ENCODE measurements at places on chromosomes 3 and 15. TPM values are rescaled to one million over a fixed set of nuclear protein-coding genes. Genes with fewer than 3 reads are reported as not detected.
A peak's percentile ranks its signal among the peaks of the same experiment; 100 is the strongest.

DNA sequence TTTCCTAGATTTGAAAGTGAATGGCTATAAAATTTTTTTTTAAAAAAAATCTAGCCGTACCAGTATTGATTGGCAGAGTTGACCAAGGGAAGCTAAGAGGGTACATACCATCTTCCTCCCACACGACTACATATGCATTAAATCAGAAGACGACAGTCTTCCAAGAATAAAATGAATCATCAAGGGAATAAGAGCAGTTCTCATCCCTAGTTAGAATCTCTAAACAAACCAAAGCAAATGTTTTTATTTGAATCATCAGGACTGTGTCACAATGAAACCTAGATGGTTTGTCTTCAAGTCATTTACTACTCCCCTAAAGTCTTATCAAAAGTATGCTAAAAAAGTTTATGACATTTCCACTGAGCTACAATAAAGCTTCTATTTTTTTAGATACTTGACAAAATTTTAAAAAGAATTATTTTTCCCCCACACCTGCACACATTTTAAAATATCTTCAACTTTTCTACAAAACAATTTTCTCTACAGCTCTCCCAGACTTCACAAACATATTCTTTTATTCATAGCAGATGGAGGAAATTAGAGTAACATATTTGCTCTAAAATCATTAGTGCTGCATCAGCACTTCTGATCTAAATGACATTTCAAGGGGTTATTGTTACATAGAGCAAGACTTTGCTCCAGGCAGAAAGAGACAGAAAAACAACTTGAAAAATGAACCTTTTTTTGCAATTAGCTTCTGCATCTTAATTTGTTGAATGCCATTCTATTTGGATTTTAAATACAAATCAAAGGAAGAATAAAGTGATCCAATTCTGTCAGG is 547.1 kb downstream of the FHIT start:
- DNase-seq: peak; percentile 66

- peak; percentile 53 for DNase-seq
Measured at GRCh38 chr15:29690765-29691475, 131.3 kb downstream of the TJP1 start.

DNA sequence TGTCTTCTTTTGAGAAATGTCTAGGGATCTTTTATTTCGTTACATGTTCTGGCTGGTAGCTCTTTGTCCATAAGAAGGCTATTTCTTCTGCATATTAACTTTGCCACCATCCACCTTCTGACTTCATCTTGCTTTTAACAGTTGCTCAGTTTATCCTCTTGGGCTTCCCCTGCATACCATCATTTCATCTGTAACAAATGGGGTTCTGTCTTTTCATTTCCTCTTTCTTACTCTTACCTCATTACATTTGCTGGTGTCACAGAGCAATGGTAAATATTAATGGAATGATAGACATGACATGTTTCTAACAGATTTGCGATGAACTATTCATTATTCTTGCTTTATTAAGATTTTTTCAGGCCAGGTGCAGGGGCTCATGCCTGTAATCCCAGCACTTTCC is 62.4 kb downstream of the GASK1A start:
- no peak for DNase-seq

DNA sequence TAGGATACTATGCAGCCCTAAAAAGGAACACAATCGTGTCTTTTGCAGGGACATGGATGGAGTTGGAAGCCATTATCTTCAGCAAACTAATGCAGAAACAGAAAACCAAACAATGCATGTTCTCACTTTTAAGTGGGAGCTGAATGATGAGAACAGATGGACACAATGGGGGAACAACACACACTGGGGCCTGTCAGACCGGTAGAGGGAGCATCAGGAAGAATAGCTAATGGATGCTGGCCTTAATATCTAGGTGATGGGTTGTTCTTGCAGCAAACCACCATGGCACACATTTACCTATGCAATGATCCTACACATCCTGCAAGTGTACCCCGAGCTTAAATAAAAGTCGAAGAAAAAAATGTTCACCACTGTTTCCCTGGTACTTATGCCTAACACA is 17.5 kb downstream of the SENP7 start:
- DNase-seq: no peak

Gene TRAT1
- not detected for total RNA-seq

DNA sequence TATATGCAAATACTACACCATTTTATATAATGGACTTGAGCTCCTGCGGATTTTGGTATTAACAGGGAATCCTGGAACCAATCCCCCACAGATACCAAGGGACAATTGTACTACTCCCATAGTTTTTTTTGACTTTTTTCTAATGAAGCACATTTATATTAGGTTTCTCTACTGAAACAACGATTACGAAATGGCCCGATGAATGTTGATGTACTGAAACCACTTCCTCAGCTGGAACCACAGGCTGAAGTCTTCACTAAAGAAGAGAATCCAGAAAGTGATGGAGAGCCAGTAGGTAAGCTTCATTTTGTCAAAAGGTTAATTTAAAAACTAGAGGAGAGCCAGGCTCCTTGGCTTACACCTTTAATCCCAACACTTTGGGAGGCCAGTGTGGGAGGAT is 121.5 kb upstream of the LRRFIP2 start:
- peak; percentile 46 for DNase-seq

GRCh38 chr15:67953299-67953698 is 100.8 kb upstream of the PIAS1 start:
- no peak for DNase-seq

GRCh38 chr15:57873564-57874209 is 167.2 kb downstream of the POLR2M start:
- DNase-seq: peak; percentile 7

DNA sequence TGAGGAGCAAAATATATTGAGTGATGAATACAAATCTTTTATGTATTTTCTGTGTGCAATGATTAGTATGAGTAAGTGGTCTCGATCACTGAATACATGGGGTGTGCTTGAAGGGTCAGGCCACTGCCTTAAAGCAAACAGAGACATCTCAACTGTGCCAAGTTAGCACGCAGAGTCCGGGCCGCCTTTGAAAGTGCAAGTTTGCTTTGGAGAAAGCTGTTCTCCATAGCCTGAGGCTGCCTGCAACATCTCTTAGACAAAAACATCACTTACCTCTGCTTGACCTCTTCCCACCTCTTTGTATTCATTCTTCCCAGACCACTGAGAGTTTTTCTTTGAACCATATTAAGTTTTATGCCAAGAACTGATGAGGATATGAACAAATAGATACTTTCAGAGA is 267.0 kb downstream of the ZBTB20 start:
- DNase-seq: peak; percentile 2

GRCh38 chr3:196159952-196160804 is 51.0 kb downstream of the ZDHHC19 start:
- peak; percentile 93 for DNase-seq

- DNase-seq: no peak
Measured at GRCh38 chr3:41629072-41629471, 332.8 kb downstream of the ULK4 start.

- peak; percentile 80 for DNase-seq
Measured at GRCh38 chr3:11757441-11757875, 89.2 kb downstream of the TAMM41 start.

DNA sequence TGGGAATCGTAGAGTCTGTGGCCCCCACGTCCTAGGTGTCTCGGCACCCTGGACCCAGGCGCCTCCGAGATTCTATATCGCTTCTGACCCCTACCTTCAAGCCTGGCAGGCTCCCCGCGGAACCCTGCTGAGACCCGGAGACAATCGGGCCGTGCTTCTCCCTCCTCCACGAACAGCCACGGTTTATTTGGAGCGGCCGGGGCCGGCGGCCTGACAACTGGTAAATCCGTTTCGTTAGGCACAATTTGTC is 1.4 kb downstream of the GATA2 start:
- no peak for DNase-seq

- no peak for DNase-seq
Measured at GRCh38 chr3:177603148-177603603, 405.9 kb upstream of the TBL1XR1 start.

Gene CYP8B1
- not detected for total RNA-seq

DNA sequence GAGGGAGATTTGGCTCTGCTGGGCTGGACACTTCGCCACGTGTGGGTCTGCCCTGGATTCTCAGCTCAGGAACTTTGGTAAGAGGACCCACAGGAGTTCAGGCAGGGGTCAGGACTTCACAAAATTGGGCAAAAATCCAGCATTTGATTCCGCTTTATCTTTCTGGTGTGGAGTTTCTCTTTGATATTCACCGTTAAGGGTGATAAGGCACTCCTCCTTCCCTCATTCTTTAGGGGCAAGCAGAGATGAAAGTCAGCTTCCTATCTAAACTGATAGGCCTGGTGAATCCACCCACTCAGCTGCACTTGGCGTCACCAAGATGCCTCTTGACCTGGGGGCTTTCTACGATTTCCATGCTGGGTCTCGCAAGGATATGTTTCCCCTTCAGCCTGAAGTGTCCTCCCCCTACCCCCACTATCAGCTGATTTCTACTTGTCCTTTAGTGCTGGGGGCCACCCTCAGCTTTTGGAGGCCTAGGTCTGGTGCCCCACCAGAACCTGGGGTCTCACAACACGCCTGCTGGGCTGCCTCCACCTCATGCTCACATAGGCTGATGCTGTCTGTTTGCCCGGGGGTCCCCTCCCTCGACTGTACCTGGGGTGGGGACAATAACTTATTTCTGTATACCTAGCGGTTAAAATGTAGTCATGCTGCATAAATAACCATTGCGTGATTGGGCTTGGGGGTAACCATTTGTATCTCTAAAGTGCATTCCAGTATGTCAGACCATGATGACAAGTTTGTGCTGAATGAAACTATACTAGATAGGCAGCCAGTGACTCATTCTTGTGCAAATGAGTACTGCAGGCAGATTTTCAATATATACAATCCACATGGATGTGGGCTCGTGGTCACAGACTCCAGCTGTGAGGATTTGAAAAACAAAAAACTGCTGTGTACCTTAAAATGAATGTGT is 248.3 kb downstream of the ADAMTS17 start:
- peak; percentile 88 for DNase-seq

Gene SUCNR1
- not detected for total RNA-seq

DNA sequence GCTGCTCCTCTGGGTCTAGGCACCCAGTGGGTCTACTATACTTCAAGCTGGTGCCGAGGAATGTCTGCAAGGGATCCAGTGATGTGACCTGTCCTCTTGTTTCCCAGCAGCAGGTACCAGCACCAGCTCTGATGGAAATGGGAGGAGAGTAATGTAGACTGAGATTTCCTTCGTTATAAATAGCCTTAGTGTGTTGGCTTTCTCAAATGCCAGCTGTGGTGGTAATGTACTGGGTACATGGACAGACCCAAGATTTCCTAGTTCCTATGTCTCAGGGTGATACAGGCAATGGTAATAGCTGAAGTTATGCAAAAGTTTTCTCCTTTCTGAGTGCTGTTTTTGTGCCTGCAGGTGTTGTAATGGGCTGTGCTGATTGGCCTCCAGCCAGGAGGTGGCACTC is 33.0 kb upstream of the ABI3BP start:
- no peak for DNase-seq

DNA sequence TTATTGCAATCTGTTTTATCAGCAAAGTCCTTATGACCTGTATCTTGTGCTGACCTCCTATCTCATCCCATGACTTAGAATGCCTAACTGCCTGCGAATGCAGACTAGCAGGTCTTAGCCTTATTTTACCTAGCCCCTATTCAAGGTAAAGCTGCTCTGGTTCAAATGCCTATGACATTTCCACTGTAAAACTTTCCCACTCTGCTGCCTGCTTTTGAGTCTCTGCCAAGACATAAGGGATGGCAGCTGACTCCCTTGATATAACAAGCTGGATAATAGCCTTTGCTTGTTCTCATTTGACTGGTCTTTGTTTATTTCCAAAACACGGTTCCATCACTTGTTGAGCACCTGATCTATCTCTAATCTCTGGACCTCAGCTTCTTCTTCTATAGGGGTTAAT is 131.9 kb upstream of the STRIT1 start:
- DNase-seq: no peak

Gene ITIH3
- 1.1 TPM for total RNA-seq

DNA sequence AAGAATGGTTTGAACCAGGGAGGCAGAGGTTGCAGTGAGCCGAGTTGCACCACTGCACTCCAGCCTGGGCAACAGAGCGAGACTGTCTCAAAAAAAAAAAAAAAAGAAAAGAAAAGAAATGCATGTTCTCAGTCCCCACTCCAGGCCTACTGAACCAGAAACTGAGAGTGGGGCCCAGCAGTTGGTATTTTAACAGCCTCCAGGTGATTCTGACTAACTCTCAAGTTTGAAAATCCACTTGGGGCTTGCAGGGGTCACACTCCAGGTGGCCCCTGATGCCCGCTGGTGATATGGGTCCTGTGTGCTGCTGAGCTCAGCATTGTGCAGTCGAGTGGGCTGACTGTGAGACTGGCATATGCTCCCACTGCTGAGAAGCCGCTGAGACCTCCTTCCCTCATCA is 133.7 kb upstream of the C2CD4B start:
- DNase-seq: no peak

DNA sequence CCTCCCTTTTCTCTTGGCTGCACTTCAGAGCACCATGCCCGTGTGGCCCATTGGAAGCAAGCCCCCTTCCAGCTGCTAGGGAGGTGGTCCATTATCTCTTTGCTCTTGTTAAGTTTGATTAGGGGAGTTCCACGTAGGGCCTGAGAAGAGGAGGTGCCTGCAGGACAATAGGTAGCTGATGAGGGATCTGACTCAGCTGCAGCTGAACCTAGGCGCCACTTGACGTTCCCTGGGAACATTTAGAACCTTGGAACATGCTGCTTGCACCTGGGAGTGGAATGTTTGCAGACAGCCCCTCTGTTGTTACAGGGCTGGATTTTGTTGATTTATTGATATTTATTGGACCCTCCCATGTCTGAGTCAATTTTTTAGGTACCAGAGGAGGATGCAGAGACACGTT is 4.7 kb downstream of the SMAD3 start:
- DNase-seq: peak; percentile 45

Gene CD200
- 1.1 TPM for total RNA-seq

Gene SCAANT1
- total RNA-seq: not detected

Gene ATXN7
- total RNA-seq: 13.6 TPM

Gene SMCO1
- total RNA-seq: not detected

DNA sequence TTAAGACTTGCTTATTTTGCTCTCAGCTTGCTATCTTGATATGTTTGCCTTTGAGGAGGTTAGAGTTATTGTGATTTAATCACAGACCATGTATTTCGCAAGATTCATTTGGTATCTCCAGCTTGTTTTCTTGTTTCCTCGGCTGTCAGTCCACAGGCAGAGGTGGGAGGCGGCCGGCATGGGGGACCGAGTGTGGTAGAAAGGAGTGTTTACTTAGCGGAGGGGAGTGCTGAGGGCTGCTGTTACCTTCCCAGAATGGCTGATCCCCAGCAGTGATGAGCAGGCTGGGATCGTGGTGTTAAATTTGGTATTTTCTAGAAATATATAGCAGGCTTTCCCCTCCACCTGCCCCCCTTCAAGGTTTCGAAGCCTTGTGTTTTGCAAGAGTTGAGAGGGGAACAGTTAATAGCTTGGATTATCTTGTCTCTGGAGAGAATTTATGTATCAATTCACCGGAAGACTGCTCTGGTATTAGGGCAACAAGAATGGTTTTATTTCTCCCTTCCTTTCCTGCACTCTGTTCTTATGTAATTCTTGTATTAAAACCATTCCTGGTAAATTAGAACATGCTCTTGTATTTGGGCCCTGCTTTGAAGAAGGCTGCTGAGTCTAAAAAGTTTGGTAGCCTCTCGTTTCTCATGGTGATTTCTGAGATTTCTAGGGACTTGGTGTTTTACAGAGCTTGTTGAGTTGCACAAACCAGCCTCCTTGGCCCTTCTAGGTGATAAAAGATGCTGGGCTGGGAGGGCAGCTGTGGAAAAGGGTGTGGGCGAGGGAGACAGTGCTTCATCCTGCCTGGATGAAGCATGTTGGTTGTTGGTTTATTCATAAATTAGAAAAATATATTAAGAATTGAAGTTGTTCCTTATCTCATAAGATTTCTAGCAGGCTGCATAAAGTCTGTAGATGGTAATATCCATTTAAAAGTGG is 151.4 kb downstream of the IGF1R start:
- peak; percentile 8 for DNase-seq

- DNase-seq: no peak
Measured at GRCh38 chr3:172536993-172537419, 13.8 kb upstream of the TNFSF10 start.

Measured in IMR-90 (cell line).